IPS DF 6.9 (cell line): ENCODE measurements at places on chromosomes 2 and 18.

DNA sequence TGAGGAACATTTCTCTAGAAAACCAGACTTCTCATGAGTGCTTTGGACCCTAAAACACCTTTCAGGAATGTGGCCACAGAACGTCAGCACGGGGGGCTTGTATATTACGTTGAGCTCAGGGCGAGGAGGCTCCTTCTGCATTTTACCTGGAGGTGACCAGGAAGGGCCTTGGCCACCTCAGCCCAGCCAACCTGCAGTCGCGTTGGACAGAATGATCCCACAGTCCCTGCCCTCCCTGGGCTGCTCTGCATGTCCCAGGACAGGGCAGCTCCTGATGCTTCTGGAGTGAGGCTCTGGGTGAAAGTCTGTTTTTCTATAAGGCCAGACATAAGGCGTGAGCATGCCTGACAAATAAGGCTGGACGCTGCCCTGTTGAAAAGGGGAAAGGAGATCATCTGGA lies 121.9 kb downstream of the NDUFA10 start:
- no peaks in the 10 kb centered on the region for H3K27me3 ChIP-seq
- H3K36me3 ChIP-seq = no peaks in the 10 kb centered on the region
- H3K4me1 ChIP-seq = peaks cover 8% of the 10 kb centered on the region

DNA sequence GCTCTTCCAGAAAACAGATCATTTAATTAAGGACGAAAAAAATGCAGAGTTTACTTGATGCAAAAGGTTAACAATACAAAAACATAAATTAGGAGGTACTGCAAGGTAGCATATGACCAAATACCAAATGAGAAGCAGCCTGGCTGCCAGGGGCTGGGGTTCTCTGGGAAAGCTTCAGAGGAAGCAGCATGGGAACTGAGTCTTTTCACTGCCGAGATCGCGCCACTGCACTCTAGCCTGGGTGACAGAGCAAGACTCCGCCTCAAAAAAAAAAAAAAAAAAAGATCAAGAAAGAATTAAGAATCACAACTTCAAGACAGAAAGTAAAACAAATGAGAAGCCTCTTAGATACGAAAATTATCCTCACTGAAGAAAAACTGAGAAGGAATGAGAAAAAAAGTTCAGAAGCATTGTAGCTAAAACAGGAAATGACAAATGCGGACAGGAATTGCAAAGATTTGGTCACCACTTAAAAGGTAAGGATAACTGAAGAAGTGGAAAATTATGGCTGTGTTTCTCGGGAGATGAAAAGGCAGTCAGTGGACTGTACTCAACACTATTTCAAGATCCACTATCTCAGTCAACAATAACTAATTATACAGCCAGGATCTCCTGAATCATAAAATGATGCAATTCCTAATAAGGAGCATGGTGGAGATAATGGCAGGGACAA lies 4.3 kb downstream of the SEPTIN10 start:
- H3K4me1 ChIP-seq = peaks cover 4% of the 10 kb centered on the region
- no peak for DNase-seq
- H3K36me3 ChIP-seq = no peaks in the 10 kb centered on the region; the same call in 1 of the 2 replicates
- H3K27me3 ChIP-seq = no peaks in the 10 kb centered on the region
- H3K4me3 ChIP-seq = no peak overlapping the region
- H3K27ac ChIP-seq = no peak overlapping the region

GRCh38 chr2:163692611-163693482 lies 43.0 kb downstream of the FIGN start:
- H3K36me3 ChIP-seq = no peaks in the 10 kb centered on the region
- H3K27ac ChIP-seq = no peak overlapping the region
- no peaks in the 10 kb centered on the region for H3K27me3 ChIP-seq
- H3K4me1 ChIP-seq = peaks cover 6% of the 10 kb centered on the region; the same call in 1 of the 2 replicates
- no peak overlapping the region for H3K4me3 ChIP-seq
- DNase-seq = no peak

- no peaks in the 10 kb centered on the region for H3K27me3 ChIP-seq
- H3K36me3 ChIP-seq = no peaks in the 10 kb centered on the region
- DNase-seq = no peak
Measured at GRCh38 chr2:179335732-179336131, 71.1 kb upstream of the SESTD1 start.

GRCh38 chr2:169716938-169717690 lies 16.5 kb upstream of the KLHL23 start:
- DNase-seq = no peak
- H3K27me3 ChIP-seq = no peaks in the 10 kb centered on the region
- no peak overlapping the region for H3K4me3 ChIP-seq
- H3K36me3 ChIP-seq = no peaks in the 10 kb centered on the region

DNA sequence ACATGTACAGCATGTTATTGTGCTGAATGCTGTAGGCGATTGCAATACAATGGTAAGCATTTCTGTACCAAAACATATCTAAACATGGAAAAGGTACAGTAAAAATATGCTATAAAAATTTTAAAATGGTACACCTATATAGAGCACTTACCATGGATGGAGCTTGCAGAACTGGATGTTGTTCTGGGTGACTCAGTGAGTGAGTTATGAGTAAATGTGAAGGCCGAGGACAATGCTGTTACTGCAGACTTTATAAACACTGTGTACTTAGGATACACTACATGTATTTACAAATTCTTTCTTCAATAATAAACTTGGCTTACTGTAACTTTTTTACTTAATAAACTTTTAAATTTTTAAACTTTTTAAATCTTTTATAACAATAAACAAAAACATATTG lies 473.4 kb upstream of the UBE2E3 start:
- H3K4me1 ChIP-seq = no peaks in the 10 kb centered on the region
- H3K27ac ChIP-seq = no peak overlapping the region
- no peak overlapping the region for H3K4me3 ChIP-seq
- no peaks in the 10 kb centered on the region for H3K36me3 ChIP-seq
- no peak for DNase-seq

- no peak overlapping the region for H3K27ac ChIP-seq
- H3K4me3 ChIP-seq = no peak overlapping the region
- DNase-seq = no peak
- H3K4me1 ChIP-seq = no peaks in the 10 kb centered on the region
Measured at GRCh38 chr18:23908827-23909226, 105.7 kb upstream of the TTC39C start.

DNA sequence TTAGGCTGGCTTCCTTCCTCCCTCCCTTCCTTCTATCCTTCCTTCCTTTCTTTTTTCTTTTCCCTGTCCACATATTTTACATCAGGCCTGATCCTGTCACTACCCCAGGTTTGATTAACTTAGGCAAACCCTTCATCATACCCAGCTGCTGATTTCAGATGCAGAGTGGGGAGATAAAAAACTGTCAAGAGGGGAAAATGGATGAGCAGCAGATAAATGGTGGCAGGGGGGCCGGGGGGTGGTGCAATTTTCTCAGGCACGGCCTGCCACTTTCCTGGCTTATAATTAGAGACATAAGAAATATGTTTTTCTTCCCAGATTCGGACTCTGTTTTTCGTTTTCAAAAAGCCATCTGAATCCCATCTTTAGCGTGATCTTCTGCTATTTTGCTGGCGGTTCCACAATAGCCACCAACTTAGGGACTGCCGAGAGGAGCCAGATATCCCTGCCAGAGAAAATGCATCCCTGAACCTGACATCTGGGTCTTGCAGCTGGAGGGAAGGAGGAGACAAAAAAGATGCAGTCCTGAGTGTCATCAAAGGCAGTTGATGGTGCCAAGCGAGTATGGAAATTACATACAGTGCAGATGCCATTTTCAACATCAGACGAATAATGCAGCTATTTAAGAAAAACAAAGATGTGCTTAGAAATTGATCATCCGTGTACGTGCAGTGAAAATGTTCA lies 49.9 kb downstream of the CXCR4 start:
- H3K27ac ChIP-seq = no peak overlapping the region
- no peaks in the 10 kb centered on the region for H3K27me3 ChIP-seq

GRCh38 chr2:229129738-229130371 lies 141.2 kb downstream of the PID1 start:
- no peak for DNase-seq
- no peaks in the 10 kb centered on the region for H3K36me3 ChIP-seq
- no peaks in the 10 kb centered on the region for H3K4me1 ChIP-seq
- H3K27me3 ChIP-seq = no peaks in the 10 kb centered on the region

DNA sequence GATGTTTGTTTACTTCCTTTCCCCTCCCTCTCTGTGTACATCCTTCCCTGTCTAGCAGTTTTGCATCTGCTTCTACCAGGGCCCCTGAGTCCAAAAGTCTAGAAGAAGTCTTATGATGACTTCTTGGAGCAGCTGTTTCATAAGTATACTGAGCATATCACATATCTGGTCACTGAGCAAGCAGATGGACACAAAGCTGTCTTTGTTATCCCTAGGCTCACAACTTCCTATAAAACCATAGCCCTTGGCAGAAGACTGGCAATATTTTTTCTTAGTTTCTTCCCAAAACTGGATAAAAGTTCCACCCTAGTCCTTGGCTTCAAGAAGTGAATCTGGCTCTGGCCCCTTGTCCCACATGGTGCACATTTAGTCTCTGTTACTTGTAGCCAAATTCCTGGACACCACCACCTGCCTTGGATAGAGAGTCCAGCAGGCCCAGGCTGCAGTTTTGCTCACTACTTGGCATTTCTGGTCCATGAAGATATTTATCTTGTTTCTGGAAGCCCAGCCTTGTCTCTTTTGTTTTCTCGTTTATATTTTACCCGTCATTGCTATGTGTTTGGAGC lies 22.5 kb downstream of the THOC1 start:
- H3K27ac ChIP-seq = no peak overlapping the region
- no peak overlapping the region for H3K4me3 ChIP-seq
- H3K4me1 ChIP-seq = no peaks in the 10 kb centered on the region
- H3K36me3 ChIP-seq = no peaks in the 10 kb centered on the region; the same call in 1 of the 2 replicates

DNA sequence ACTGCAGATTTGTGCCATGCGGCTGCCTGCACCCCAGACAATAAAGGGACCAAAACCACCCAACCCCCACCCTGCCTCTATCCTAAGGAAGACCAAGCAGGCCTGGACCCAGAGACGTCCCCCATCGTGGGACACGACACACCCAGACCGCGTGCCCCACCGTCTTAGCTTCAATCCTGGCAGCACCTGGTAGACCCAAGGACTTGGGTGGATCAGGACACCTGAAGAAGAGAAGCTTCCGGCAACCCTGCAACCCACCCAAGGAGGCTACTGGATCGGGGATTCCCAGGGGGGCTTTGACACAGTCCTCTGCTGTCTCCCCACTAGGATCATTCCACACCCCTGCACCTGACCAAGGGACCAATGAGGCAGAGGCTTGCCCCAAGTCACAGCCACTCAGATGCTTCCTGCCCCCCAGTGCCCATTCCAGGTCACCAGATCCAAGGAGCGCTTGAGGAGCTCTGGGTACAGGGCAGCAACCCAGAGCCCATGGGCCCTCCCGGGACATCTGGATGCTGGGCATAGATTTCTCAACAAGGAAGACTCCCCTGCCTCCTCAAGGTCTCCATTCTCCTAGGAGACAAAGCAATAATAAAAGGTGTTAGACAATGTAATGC lies 3.6 kb downstream of the ALPI start:
- H3K4me3 ChIP-seq = no peak overlapping the region
- no peaks in the 10 kb centered on the region for H3K27me3 ChIP-seq
- no peaks in the 10 kb centered on the region for H3K4me1 ChIP-seq
- no peak overlapping the region for H3K27ac ChIP-seq
- H3K36me3 ChIP-seq = no peaks in the 10 kb centered on the region
- DNase-seq = no peak
